ENCODE measurements at places on chromosomes 2 and 18.

DNA sequence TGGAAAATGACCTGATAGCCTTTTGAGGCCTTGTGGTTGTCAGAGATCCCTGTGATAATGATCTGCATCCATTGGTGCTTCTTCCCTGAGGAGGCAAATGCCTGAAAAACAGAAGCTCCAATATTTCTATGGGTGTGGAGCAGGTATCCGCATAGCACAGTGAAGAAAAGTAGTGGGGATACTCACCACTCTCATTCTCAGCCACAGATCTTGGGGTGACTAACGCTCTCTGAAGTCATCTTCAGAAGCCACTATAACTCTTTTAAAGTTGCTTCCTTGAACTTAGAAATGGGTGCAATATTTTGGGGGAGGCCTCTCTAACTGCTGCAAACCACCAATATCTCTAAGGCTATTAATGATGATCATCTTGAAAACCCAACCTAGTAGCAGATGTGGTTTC, 46.2 kb downstream of the ARHGAP15 start:
- peaks cover 21% of the 10 kb centered on the region for H3K36me3 ChIP-seq
- no peak overlapping the region for H3K27ac ChIP-seq
- no peak overlapping the region for H3K4me3 ChIP-seq
- H3K4me1 ChIP-seq: peaks cover 8% of the 10 kb centered on the region

DNA sequence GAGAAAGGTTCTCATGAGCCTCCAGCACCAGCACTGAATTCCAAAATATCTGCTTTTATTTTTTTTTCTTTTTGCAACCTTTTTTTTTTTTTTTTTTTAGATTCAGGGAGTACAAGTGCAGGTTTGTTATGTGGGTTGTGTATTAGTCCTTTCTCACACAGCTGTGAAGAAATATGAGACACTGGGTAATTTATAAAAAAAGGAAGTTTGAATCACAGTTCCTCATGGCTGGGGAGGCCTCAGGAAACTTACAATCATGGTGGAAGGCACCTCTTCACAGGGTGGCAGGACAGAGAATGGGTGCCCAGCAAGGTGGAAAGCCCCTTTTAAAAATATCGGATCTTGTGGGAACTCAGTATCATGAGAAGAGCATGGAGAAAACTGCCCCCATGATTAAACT, 7.9 kb upstream of the TMX3 start:
- H3K27me3 ChIP-seq: no peaks in the 10 kb centered on the region
- DNase-seq: peak; percentile 39
- no peak overlapping the region for H3K27ac ChIP-seq

DNA sequence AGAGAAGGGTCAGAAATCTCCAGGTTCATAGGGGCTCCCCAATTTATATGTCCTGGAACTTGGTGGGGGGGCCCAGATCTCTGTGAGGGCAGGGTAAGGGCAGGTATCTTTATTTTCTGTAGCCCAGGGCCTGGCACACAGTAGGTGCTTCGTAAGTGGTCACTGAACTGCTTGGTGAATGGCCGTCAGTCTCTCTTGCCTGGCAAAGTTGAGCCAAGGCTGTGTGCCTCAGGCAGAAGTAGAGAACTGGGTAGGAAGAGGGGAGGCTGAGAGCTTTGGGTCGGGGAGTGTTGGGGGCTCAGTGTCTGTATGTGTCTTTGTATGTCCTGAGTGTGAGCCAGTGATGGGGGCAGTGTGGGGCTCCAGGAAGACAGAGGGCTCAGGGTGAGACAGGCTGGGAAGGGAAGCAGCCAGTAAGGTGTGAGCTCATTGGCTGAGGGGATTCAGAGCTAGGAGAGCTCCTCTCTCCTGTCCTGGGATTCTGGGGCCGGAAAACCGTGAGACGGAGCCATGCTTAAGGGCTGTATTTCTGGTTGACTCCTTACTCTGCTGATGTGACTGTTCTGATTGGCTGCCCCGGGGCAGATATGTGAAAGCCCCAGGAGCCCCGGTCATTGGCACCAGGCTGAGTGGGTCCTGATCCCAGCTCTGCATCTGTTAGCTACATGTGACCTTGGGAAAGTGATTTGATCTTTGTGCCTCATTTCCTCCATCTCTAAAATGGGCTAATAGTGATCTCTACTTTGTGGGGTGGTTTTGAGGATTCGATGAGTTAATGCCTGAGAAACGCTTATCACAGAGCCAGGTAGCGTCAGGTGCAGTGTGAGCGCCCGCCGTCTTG, 30.3 kb downstream of the STEAP3 start:
- H3K4me3 ChIP-seq: no peak overlapping the region
- no peaks in the 10 kb centered on the region for H3K4me1 ChIP-seq
- peaks cover 62% of the 10 kb centered on the region for H3K36me3 ChIP-seq
- DNase-seq: no peak
- no peak overlapping the region for H3K27ac ChIP-seq

DNA sequence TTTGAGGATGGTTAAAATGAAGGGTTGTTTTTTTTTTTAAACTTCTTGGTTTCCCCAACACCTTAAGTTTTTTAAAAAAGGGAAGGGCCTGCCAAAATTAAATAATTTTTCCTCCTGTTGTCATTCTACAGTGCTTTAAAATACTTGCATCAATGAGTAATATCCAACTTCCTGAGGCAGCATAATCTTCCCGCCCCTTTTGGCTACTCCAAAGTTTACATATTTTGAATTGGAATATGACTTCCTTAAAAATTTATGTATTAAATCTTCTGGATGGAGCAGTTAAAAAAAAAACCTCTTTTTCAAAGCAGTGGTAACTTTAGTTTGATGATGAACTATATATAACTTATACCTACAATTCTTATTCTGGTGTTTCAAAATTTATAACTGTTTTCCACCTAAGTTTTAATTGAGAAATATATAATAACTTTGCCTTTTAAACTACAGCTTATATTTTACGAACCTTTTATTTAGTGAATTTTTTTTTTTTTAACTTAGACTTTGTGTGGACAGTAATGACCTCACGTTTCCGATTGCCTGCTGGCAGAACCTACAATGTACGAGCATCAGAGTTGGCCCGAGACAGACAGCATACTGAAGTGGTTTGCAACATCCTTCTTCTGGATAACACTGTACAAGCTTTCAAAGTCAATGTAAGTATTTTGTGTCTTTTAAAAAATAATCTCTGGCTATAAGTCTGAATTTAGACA, 49.8 kb downstream of the PTPN4 start:
- no peak overlapping the region for H3K27ac ChIP-seq
- no peak for DNase-seq
- no peaks in the 10 kb centered on the region for H3K36me3 ChIP-seq
- peaks cover 8% of the 10 kb centered on the region for H3K4me1 ChIP-seq
- H3K27me3 ChIP-seq: no peaks in the 10 kb centered on the region
- H3K4me3 ChIP-seq: no peak overlapping the region

DNA sequence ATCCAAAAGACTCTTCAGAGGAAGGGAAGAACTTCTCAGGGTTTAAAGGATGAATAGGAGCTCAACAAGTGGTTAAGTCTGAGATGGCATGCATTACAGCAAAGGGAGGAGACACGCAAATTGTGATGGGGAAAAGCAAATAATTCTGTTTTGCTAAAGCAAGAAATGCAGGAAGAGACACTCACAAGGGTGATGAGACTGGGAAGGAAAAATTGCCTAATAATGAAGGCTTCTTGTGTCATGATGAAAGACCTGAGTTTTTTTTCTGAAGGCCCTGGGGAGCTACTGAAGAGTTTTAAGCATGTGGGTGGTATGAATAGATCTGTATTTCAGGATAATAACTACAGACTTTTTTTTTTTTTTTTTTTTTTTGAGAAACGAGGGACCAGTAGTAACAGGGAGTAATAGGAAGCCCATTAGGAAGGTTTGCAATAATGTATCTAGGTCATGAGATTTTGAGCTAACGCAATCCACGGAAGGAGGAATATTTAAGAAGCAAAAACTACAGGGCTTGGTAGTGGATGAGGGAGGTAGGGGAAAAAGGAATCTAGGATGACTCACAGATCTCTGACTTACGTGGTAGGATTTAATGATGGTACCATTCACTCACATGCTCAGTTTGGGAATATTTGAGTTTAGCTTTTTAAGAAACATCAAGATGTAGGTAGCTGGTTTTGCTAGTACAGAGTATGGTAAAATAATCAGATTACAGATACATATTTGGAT, 16.0 kb upstream of the SERPINB3 start:
- no peaks in the 10 kb centered on the region for H3K4me1 ChIP-seq
- H3K27ac ChIP-seq: no peak overlapping the region
- H3K36me3 ChIP-seq: no peaks in the 10 kb centered on the region
- H3K27me3 ChIP-seq: peaks cover 2% of the 10 kb centered on the region

GRCh38 chr2:237995036-237995435, 28.2 kb downstream of the UBE2F start:
- H3K4me1 ChIP-seq: no peaks in the 10 kb centered on the region
- H3K36me3 ChIP-seq: peaks cover 35% of the 10 kb centered on the region
- H3K4me3 ChIP-seq: no peak overlapping the region
- no peaks in the 10 kb centered on the region for H3K27me3 ChIP-seq

DNA sequence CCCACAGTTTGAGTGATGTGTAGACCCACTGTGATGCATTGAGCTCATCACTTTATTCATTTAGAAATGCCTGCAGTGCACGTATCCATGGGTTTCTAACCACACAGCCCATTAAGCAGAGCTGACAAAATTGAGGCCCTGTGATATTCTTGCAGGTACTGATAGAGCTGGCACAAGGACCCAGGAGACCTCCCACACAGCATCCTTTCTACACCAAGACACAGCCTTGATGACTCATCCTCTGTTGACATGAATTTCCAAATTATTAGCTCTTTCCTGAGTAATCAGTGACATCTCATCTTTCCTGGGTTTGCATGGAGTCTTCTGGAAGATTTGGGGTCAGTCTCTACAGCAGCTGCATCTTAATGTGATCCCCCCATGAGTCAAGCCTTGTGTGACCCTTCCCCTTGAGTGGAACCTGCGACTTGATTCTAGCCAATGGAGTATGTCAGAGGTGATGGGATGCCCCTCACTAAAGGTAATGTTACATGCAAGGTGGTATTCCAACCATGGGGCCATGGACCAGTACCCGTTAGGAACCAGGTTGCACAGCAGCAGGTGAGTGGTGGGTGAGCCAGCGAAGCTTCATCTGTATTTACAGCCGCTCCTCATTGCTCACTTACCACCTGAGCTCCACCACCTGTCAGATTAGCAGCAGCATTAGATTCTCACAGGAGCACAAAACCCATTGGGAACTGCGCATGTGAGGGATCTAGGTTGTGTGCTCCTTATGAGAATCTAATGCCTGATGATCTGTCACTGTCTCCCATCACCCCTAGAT, 181.1 kb upstream of the ARL4C start:
- no peaks in the 10 kb centered on the region for H3K27me3 ChIP-seq
- H3K4me1 ChIP-seq: no peaks in the 10 kb centered on the region
- no peak overlapping the region for H3K4me3 ChIP-seq
- H3K27ac ChIP-seq: no peak overlapping the region

- no peaks in the 10 kb centered on the region for H3K4me1 ChIP-seq
- H3K4me3 ChIP-seq: no peak overlapping the region
- no peak overlapping the region for H3K27ac ChIP-seq
- no peaks in the 10 kb centered on the region for H3K36me3 ChIP-seq
- peaks cover 6% of the 10 kb centered on the region for H3K27me3 ChIP-seq
Observed at GRCh38 chr2:236666646-236667204, 97.1 kb downstream of the ACKR3 start.

DNA sequence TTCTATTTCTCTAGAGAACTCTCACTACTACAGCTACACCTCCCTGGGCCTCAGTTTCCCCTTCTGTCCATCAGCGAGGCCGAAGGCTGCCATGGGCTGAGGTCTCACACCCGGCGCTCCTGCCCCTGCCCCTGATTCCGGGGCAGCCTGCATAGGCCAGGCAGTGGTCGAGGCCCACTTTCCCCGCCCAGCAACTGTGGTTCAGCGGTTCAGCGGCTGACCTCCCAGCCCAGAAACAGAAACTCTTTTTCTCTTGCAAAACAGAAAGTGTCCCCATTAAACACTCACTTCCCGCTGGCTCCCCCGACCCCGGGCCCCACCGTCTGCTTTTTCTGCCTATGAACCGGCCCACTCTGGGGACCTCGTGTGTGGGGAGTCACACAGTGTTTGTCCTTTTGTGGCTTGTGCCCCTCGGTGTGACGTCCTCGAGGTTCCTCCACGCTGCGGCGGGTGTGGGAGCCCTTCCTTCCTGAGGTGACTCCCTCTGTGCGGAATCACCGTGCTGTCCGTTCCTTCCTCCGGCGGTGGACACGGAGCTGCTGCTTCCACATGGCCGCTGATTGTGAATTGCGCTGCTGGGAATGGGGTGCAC, 16.0 kb downstream of the PDCD1 start:
- H3K36me3 ChIP-seq: no peaks in the 10 kb centered on the region
- peak; percentile 91 for DNase-seq
- peak overlapping the region; percentile 48 for H3K4me3 ChIP-seq

- H3K27ac ChIP-seq: no peak overlapping the region
- no peaks in the 10 kb centered on the region for H3K27me3 ChIP-seq
- H3K4me3 ChIP-seq: no peak overlapping the region
- no peaks in the 10 kb centered on the region for H3K36me3 ChIP-seq
- H3K4me1 ChIP-seq: no peaks in the 10 kb centered on the region
Observed at GRCh38 chr2:118046634-118047210, 32.9 kb upstream of the CCDC93 start.

DNA sequence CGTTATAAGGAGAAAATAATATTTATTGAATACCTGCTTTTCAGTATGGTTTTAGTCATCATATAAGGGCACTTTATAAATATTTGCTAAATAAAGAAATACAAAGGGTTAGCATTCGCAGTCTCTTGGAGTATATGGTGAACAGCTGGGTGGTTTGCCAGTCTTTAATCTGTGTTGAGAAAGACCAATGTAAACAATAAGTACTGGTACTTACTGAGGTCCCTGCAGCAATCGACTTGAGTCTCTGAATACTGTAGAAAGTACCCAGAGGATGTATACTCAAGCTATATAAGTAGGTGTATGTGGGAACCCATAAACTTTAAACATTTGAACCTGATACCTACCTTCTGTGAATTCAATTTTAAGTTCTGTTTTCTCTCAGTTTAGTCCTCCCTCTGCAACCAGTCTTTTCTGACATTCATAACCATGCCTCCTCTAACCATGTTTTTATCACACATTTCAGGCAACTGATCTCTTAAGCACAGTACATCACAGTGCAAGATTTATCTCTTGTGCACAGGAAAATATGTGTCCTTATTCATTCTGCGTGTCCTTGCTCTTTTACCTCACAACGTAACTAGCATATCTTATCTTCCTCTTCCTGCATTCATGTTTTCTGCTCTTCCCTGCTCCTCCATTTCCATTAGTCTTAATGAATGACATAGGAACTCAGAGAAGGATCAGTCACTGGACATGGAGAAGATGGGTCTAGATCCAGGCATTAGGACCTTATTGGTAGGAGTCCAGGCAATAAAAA, 21.7 kb downstream of the C18orf63 start:
- H3K36me3 ChIP-seq: no peaks in the 10 kb centered on the region
- no peak for DNase-seq
- no peaks in the 10 kb centered on the region for H3K4me1 ChIP-seq
- no peak overlapping the region for H3K27ac ChIP-seq

DNA sequence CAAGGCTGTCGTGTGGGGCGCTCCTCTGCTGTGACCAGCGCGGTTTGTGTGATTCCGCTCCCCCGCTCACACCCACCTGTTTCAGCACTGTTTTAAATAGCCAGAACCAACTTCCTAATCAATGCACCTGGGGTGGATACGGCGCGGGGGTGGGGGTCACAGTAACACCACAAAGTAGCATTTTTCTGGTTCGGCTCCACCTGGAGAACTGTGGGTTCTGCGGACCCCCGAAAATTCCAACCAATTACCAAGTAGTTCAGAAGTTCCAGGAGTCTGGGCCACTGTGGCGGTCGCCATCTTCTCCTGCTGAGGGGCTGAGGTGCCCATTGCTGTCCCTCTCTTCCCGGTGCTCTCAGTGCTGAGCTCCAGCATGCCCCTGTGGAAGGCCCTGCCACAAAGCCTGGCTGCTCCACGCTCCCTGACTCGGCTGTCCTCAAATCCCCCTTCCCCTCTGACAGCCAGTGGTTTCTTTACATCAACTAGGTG, 79.4 kb downstream of the GFPT1 start:
- H3K4me1 ChIP-seq: peaks cover 16% of the 10 kb centered on the region
- no peak for DNase-seq
- H3K27ac ChIP-seq: no peak overlapping the region
- H3K27me3 ChIP-seq: peaks cover 14% of the 10 kb centered on the region

All from common myeloid progenitor, CD34-positive (primary cell).